ENCODE measurements at places on chromosomes 7 and 10.

- DNase-seq: no peak
Observed at GRCh38 chr10:102279104-102279503, 33.8 kb downstream of the GBF1 start.

GRCh38 chr7:43639858-43640491 is 57.1 kb downstream of the STK17A start:
- no peak for DNase-seq

GRCh38 chr10:74765465-74765975 is 60.9 kb upstream of the KAT6B start:
- no peak for DNase-seq

- no peak for DNase-seq
Observed at GRCh38 chr7:66036788-66037187, 38.8 kb upstream of the ASL start.

GRCh38 chr10:131973160-131973951 is 8.4 kb downstream of the BNIP3 start:
- DNase-seq: no peak

GRCh38 chr10:92844746-92845145 is 3.6 kb upstream of the EXOC6 start:
- no peak for DNase-seq

DNA sequence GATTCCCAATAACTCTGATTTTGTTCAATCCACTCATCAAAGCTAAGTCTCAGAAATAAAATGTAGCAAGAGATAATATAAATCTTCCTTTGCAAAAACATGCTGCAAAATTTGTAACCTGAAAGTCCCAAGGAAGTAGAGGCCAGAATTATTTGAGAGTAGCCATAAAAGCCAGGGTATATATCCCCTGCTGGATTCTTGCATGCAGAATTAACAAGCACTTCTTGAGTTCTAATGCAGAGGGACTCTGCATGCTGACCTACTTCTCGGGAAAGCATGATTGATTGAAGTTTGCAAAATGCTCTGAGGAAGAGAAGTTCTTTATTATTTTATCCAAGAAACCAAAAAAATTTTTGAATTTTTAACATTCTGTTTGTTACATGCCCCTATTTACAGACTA is 121.6 kb downstream of the THSD7A start:
- DNase-seq: no peak

GRCh38 chr10:71536332-71536731 is 139.6 kb downstream of the CDH23 start:
- DNase-seq: no peak

DNA sequence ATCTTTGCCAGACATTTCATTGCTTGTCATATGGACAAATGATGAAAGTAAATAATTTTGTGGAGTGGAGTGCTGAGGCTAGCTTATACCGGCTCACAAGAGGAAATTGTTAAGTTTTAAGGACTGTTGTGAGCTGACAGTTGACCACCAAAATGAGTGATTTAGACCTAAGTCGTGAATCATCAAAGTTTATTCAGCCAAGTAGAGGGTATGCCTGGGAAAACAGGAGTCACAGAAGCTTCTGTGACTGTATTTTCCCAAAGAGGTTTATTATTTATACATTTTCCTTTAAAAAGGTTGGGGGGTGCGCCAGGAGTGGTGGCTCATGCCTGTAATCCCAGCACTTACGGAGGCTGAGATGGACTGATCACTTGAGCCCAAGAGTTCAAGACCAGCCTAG is 21.8 kb downstream of the MRPS24 start:
- no peak for DNase-seq

- no peak for DNase-seq
Observed at GRCh38 chr7:141452911-141453310, 98.3 kb upstream of the AGK start.

DNA sequence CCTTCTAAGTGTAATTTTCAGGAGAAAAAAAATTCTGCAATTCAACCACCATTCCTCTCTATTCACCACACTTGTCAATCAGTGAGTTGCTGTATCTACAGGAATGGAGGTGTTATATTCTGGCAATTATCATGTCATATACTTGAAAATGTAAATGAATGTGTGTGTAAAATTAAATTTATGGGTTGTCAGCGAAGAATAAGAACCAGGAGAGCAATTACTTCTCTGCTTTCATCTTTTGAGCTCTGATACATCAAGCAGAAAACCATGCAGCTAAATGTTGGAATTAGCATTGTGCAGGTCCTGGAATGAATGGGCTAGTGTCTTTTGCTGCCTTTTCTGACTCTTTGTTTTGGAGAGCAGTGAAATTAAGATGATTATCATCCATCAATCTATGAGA is 207.6 kb downstream of the FOXP2 start:
- no peak for DNase-seq

DNA sequence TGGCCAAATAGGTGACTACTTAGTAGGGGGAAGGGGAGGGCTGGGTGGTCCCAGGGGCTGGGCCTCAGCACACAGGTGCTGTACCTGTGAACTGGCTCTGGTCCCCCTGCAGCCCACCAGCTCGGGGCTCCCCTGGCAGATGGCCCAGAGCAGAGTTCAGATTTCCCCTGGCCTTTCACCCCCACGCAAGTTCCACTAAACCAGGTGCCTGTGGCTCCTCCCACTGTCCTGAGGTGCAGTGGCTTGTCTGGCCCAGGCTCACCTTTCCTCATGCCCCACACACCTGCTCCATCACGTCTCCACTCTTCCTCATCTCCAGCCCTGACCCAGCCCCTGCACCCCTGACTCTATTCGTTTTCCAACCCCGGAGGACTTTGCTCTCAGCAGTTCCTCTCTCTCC is 47.3 kb upstream of the OPALIN start:
- no peak for DNase-seq

- DNase-seq: no peak
Observed at GRCh38 chr10:71239946-71240795, 27.8 kb downstream of the UNC5B start.

- no peak for DNase-seq
Observed at GRCh38 chr10:27744802-27745731, 552 bp downstream of the MKX start.

DNA sequence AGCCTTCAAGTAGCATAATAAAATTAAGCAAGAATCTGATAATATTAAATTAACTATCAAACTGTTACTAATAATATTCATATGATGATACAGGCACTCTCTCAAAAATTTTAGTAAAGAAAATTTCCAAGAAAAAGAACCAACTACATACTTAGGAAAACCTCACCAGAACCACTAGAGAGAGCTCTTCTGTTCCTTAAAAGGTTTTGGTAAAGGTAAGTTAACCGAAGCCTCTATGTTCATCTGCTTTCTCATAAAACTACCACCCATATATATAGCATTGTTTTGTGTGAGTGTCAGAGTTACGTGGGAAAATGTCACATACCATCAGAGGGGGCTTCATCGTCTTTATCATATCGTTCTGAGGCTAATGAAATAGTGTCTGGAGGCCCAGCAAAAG is 20.7 kb downstream of the SKAP2 start:
- DNase-seq: no peak

- DNase-seq: no peak
Observed at GRCh38 chr10:49118430-49119074, 3.2 kb upstream of the VSTM4 start.

DNA sequence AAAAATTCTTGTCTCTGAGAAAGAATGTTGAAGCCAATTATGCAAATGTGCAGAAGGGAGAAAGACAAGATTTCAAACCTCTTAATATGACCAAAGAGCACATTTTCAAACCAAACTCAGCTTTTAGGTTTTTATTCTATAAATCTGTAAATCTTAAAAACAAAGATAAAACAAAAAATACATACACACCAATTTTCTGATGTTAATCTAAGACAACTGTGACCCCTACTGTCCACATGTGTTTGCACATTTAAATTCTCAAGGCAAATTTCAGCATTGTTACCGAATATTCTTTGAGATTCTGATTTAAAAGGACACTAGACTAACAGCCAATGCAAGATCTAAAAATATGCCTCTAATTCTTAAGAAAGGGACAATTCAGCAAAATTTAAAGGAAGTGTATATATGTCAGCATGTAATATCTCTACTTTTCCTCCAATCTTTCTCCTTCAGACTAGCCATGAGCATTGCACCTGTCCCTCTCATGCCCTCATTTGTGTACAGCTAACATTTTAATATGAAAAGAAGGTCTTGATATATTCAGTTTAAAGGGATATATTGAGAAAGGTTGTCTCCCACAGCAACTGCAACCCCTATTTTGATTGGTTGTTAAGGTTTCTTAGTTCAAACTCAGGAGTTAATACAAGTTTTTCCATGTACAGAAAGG is 417.9 kb downstream of the IPMK start:
- no peak for DNase-seq

GRCh38 chr7:45171946-45172345 is 14.4 kb downstream of the RAMP3 start:
- no peak for DNase-seq

DNA sequence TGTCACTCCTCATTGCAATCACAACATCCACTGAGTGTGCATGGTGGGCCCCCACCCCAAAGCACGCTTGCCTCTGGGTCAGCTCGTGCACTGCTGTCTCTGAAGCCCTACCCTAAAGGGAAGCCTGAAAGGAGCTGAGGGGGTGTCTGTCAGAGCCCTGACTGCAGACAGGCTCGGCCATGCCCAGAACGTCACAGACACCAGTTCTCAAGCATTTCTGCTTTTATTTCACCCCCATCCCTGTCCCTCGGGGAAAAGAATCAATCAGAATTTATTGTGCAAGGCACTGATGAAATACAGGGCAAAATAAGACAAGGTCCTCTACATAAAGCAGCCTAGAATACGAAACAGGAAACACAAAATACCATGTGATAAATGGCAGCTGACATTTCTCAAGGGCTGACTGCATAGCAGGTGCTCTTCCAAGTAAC is 231.8 kb downstream of the WDR37 start:
- no peak for DNase-seq

DNA sequence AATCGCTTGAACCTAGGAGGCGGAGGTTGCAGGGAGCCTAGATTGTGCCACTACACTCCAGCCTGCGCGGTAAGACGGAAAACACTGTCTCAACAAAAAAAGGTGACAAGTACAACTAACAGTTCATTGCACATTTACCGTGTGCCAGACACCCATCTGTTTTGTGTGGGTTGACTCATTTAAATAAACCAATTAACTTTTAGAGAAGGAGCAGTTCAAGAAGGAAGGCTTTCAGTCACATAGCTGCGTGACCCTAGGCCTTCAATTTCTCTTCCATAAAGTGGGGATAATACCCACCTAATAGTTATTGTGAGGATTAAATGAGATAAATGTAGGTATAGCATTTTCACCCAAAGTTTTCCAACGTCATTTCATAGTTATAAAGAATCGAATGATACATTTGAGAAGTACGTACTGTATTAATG is 52.3 kb upstream of the KDM7A start:
- no peak for DNase-seq

GRCh38 chr10:131663351-131663750 is 237.5 kb upstream of the PPP2R2D start:
- no peak for DNase-seq

- DNase-seq: no peak
Observed at GRCh38 chr7:98556288-98556687, 60.8 kb upstream of the NPTX2 start.

GRCh38 chr10:130194991-130195645 is 58.9 kb downstream of the GLRX3 start:
- DNase-seq: no peak

DNA sequence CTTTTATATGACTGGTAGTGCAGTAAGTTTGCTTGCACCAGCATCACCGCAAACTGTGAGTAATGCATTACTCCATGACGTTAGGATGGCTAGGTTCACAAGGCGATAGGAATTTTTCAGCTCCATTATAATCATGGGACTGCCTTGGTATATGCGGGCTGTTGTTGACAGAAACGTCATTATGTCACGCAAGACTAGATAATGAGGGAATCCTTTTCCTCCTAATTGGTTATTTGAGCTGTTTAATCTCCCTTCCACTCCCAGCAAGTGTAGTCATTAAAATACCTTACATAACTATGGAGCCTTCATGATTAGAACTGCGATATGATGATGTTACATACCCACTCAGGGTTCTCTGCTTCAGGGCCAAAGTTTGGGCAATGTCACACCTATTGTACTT is 17.3 kb downstream of the KLLN start:
- DNase-seq: no peak

DNA sequence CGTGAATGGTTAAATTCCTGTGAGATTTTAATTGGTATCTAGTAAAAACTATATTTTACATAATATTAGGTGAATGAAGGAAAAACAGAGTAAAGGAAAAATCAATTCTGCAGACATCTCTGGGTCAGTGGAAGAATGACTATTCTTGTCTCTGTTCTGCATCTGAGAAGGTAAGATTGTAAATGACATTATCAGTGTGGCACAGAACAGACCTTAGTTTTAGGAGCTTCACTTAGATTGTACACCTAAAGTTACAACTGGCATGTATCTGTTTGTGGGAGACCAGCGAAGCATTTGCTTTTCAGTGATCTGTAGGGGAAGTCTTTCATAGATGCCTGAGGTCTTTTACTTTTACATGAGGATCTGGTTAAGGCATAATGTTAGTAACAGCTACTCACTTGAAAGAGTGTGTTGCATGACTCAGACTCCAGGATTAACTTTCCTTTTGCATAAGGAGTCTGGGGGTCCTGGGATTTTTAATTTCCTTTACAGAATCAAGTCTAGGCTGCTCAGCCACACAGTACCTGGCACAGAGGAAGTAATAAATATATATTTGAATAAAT is 56.2 kb downstream of the JMJD1C start:
- DNase-seq: no peak

- DNase-seq: no peak
Observed at GRCh38 chr10:110739811-110740271, 95.7 kb downstream of the RBM20 start.

DNA sequence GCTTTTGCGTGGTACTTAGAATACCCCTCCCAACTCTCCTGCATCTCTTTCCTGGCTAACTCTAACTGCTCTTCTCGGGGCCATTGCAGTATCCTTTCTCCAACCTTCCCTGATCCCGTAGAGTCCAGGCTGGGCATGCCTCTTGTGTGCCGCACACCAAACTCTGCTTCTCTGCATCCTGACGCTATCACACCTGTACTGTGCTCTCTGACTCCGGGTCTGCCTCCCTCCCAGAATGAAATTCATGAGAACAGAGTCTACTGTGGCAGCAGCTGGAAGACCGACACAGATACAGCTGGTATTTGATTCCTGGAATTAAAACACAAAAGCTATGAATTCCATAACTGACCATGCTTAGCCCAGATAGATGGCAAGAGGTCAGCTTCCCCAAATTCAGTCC is 60.9 kb downstream of the C10orf67 start:
- DNase-seq: no peak

- DNase-seq: peak; percentile 22
Observed at GRCh38 chr7:32892521-32893206, 1.1 kb upstream of the KBTBD2 start.

- no peak for DNase-seq
Observed at GRCh38 chr7:88268858-88269257, 37.8 kb downstream of the STEAP4 start.

GRCh38 chr10:131559450-131559911 is 248.0 kb upstream of the TCERG1L start:
- DNase-seq: no peak

- DNase-seq: peak; percentile 76
Observed at GRCh38 chr10:74589226-74589673, 237.2 kb upstream of the KAT6B start.

GRCh38 chr7:123169065-123169464 is 30.7 kb downstream of the SLC13A1 start:
- no peak for DNase-seq

- no peak for DNase-seq
Observed at GRCh38 chr10:27207350-27207749, 33.2 kb downstream of the ACBD5 start.

GRCh38 chr7:16609842-16610450 is 35.6 kb downstream of the ANKMY2 start:
- DNase-seq: no peak

GRCh38 chr10:11886851-11887250 is 63.7 kb downstream of the PROSER2 start:
- DNase-seq: no peak
